ENCODE measurements at places on chromosomes 11 and 22. TPM values are rescaled to one million over a fixed set of nuclear protein-coding genes. Genes with fewer than 3 reads are reported as not detected.

Gene ANGPTL5
- total RNA-seq = not detected

Gene MAP6
- total RNA-seq = 0.23 TPM

Gene ZDHHC13
- 8.2 TPM for total RNA-seq

Gene UBQLNL
- total RNA-seq = 0.25 TPM

Gene GPR137
- total RNA-seq = 6.9 TPM

Gene PLAAT2
- not detected for total RNA-seq

Gene RAC2
- 15.0 TPM for total RNA-seq

Gene SLC35F2
- 1.4 TPM for total RNA-seq

Gene AIFM3
- total RNA-seq = 0.51 TPM

Gene FGF3
- total RNA-seq = not detected

Gene LSP1
- 5.0 TPM for total RNA-seq

Gene ADAMTS15
- 0.65 TPM for total RNA-seq

Gene OR8B4
- total RNA-seq = not detected

Gene UPK3A
- not detected for total RNA-seq

Gene GRIA4
- not detected for total RNA-seq
